ENCODE measurements at places on chromosomes 6 and 20.
A peak's percentile ranks its signal among the peaks of the same experiment; 100 is the strongest.

GRCh38 chr6:139905404-139906052 is 531.1 kb upstream of the CITED2 start:
- no peak for DNase-seq

GRCh38 chr20:49999329-49999728 is 16.5 kb downstream of the SNAI1 start:
- peak; percentile 89 for DNase-seq

- no peak for DNase-seq
Measured at GRCh38 chr6:140225701-140226436, 851.4 kb upstream of the CITED2 start.

DNA sequence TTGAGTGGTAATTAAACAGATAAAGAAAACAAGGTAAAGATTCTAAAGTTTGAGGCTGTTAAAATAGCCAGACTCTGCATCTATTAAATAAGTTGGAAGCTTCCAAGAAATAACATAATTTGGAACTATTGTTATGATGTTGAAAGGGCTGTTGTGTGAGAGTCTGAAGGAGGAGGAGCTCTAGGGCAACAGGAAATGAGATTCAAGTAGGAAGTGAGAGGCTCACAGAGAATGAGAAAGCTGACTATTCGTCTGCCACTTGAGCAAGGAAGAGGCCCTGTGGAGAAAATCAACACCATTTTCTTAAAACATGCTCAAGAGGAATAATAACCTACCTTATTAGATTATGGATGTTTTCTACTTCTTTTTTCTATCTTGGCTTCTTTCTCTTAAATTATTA is 185.2 kb downstream of the SLC24A3 start:
- peak; percentile 68 for DNase-seq

- DNase-seq: no peak
Measured at GRCh38 chr20:37762716-37763485, 69.1 kb downstream of the CTNNBL1 start.
